ENCODE measurements at places on chromosomes 2 and 18. TPM values are rescaled to one million over a fixed set of nuclear protein-coding genes. Genes with fewer than 3 reads are reported as not detected.

LAMA1 gene
- total RNA-seq, result 92.5 TPM

KIF5C gene
- 0.10 TPM for total RNA-seq

ITSN2 gene
- 33.0 TPM for total RNA-seq

CFAP53 gene
- 0.46 TPM for total RNA-seq

STPG4 gene
- 0.20 TPM for total RNA-seq

RAPGEF4 gene
- 5.0 TPM for total RNA-seq

DSG1 gene
- not detected for total RNA-seq

SPP2 gene
- not detected for total RNA-seq

CXCR1 gene
- total RNA-seq, result not detected

ANTXR1 gene
- total RNA-seq, result 89.3 TPM

GKN2 gene
- total RNA-seq, result not detected

FLACC1 gene
- total RNA-seq, result 1.3 TPM

ZNF804A gene
- total RNA-seq, result 1.4 TPM

OSR1 gene
- 11.6 TPM for total RNA-seq

UBE2F gene
- total RNA-seq, result 38.1 TPM
